Placental pericyte (primary cell): ENCODE measurements at places on chromosomes 1 and 21. TPM values are rescaled to one million over a fixed set of nuclear protein-coding genes. Genes with fewer than 3 reads are reported as not detected.

Gene ISG20L2
- 18.2 and 25.9 TPM in 2 replicates for total RNA-seq

Gene SPOCD1
- 56.7 and 148 TPM in 2 replicates for total RNA-seq

Gene OR10Z1
- not detected in 2 replicates for total RNA-seq

Gene KHDRBS1
- total RNA-seq: 49.0 and 61.4 TPM in 2 replicates

Gene OR2L3
- not detected in 2 replicates for total RNA-seq

Gene ESPN
- total RNA-seq: under 0.01 TPM in 1 of 2 replicates, not detected in the other

Gene DPH5
- total RNA-seq: 22.0 and 31.5 TPM in 2 replicates

Gene SF3B4
- 15.1 and 21.0 TPM in 2 replicates for total RNA-seq

Gene UQCRHL
- 0.72 and 2.0 TPM in 2 replicates for total RNA-seq

Gene STXBP3
- total RNA-seq: 42.9 and 46.0 TPM in 2 replicates

Gene PCP4
- total RNA-seq: not detected in 2 replicates

Gene AQP10
- total RNA-seq: not detected in 2 replicates
